AG09309 (cell line): ENCODE measurements at places on chromosomes 1 and 21.
A peak's percentile ranks its signal among the peaks of the same experiment; 100 is the strongest.

GRCh38 chr21:45276596-45276995 lies 11.1 kb downstream of the POFUT2 start:
- DNase-seq: no peak

- no peak for DNase-seq
Observed at GRCh38 chr1:63793741-63794240, 20.0 kb downstream of the ROR1 start.

- DNase-seq: no peak
Observed at GRCh38 chr21:42191696-42192595, 27.0 kb upstream of the ABCG1 start.

DNA sequence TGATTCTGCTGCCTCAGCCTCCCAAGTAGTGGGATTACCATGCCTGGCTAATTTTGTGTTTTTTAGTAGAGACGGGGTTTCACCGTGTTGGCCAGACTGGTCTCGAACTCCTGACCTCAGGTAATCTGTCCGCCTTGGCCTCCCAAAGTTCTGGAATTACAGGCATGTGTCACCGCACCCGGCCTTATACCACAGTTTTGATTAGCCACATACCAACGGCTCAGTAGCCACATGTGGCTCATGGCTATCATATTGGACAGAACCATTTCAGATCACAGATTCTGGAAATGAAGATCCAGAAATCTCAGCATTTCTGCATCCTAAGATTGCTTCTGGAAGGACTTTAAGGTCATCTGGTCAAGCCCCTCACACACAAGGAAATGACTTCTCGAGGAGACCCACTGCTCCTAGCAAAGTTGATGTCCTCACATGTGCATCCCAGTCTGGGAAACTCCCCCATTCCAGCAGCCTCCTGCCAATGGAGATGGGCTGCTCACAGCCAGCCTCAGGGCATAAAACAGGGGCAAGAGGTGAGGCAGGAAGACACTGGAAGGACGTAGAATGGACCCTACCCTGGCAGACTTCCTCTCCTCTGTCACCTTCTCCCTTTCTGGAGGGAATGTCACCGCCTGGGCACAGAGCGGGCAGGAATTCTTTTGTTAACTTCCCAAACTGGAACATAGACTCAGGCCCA lies 17.5 kb upstream of the CITED4 start:
- no peak for DNase-seq

DNA sequence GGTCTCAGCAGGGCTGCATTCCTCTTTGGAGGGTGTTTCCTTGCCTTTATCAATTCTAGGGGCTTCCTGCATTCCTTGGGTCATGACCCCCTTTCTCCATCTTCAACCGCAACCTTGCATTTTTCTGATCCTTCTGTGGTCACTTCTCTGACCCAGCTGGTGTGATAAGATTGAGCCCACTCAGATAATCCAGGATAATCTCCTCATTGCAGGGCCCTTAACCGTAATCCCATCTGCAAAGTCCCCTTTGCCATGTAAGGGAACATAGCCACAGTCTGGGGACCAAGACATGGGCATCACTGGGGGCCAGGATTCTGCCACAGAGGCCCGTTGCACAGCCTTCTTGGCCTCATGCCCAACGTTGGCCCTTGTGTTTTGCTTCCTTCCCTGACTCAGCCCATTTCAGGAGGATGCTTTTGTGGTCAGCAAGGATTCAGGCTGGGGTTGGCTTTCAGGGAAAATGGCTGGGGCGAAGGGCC lies 35.0 kb upstream of the IL19 start:
- DNase-seq: no peak

DNA sequence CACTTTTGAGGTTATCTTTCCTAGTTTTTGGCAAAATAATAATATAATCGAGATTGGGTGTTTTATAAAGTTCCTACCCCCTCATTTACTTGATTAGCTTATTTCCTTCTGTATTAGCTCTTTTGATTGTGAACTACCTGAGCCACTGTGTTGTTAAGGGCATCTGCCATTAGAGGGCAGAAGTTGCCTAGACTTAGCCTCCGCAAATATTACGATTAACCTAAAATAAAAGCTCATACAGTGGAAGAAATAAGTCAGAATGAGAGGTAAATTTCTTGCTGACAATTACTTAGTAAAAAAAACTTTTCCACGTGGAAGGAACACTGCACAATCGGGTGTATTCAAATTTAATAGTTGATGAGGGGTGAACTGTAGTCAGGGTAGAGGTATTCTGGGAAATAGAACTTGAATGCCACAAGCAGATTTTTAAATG lies 2.3 kb downstream of the H3-3A start:
- DNase-seq: no peak

DNA sequence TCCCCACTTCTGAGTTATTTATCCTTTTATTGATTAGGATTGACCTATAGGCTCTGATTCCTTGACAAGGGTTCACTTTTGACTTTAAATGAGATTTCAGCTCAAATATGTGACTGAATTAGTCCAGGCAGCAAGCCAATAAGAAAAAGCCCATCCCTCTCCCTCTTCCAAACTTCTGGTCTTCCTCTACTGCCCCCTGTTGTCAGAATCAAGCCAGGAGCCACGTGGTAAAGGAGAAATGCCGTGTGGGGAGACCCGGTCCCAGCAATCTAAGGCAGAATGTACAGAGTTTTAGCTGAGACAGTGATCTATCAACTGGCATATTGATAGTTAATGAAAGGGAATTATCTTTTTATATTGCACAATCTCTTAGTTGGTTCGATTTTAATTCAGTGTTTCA lies 5.2 kb downstream of the ADAMTS5 start:
- no peak for DNase-seq

- peak; percentile 84 for DNase-seq
Observed at GRCh38 chr1:32724678-32725614, 22.4 kb upstream of the SYNC start.

- DNase-seq: no peak
Observed at GRCh38 chr1:2275796-2276536, 47.8 kb downstream of the SKI start.
